ENCODE measurements at places on chromosomes 12 and 14. TPM values are rescaled to one million over a fixed set of nuclear protein-coding genes. Genes with fewer than 3 reads are reported as not detected.

DNA sequence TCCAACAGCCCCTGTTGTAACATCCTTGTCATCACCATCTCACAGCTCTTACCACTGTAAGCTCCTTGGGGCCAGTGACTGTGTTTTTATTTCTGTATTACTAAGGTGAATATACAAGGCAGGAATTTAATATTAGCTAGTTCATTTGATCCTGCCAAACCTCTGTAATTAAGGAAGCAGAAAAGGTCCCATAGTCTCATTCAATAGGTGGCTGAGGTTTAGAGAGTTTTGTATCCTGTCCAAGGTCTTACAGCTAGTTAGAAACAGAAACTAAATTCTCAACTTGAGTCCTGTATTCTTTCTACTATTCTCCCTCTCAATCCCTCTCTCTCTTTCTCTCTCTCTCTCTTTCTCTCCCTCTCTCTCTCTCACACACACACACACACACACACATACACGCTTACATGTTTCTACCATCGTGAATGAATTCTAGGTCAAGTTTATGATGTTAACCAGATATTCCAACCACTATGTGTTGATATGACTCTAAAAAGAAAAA, 543 bp upstream of the GLIPR1 start:
- DNase-seq: no peak
- H3K4me3 ChIP-seq: peak overlapping the region; percentile 49
- no peaks in the 10 kb centered on the region for H3K36me3 ChIP-seq
- peak overlapping the region; percentile 76 for H3K27ac ChIP-seq

DNA sequence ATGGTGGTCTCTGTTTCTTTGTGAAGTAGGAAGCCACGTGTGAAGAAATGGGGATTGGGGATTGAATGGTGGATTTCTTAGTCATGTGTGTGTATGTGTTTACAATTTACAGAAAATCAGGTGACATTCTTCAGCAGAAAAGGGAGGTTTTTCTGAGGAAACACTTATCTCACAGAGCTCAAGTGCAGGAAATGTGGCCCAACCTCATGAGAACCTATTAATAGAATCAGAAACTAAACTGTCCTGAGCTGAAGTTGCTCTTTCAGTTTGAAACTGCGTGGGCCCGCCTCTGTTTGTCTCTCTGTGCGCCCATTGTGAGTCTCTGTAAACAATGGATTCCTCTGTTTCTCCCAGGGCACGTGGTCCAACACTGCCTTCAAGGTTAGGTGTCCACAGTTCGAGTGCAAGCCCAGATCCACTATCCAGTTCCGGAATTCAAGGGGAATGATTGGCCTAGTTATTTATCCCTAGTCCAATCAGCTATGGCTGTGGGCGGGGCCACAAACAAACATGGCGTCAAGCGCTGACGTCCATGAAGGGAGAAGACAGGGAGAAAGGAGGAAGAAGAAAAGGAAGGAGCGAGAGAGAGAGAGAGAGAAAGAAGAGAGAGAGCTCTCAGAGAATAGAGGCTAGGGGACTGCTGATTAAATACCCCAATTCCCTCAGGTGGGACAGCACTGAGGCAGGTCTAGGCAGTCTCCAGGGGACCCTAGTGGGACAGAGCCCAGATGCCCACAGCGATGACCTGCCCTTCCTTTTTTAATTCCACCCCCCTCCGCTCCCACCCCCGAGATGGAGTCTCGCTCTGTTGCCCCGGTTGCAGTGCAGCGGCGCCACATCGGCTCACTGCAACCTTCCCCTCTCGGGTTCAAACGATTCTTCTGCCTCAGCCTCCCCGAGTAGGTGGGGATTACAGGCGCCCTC, 31.4 kb upstream of the C12orf76 start:
- peak; percentile 72 for DNase-seq
- H3K4me1 ChIP-seq: no peaks in the 10 kb centered on the region
- no peak overlapping the region for H3K4me3 ChIP-seq
- H3K27ac ChIP-seq: no peak overlapping the region

- peak overlapping the region; percentile 67 for H3K27ac ChIP-seq
- peaks cover 49% of the 10 kb centered on the region for H3K4me1 ChIP-seq
- DNase-seq: no peak
- H3K36me3 ChIP-seq: no peaks in the 10 kb centered on the region
- peak overlapping the region; percentile 65 for H3K4me3 ChIP-seq
Observed at GRCh38 chr14:85534458-85535293, 4.7 kb downstream of the FLRT2 start.

DNA sequence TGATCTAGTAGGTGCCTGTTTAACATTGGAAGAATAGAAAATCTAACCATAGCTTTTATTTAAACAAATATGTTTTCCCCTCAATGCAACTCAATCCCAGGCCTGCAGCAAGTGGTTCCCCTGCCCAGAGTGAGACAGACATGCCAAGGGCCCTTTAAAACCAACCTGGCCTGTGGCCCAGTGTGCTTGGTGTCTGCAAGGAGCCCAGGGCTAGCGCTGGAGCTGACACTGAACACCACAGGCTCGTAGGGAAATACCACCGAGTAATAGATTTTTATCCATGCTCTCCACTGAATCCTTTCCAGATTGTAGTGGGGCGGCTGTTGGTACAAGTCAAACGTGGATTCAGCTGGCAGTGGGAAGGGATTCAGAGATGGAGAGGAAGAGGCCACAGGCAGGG, 95.6 kb upstream of the NRXN3 start:
- no peaks in the 10 kb centered on the region for H3K36me3 ChIP-seq
- no peaks in the 10 kb centered on the region for H3K27me3 ChIP-seq
- no peaks in the 10 kb centered on the region for H3K4me1 ChIP-seq
- no peak overlapping the region for H3K27ac ChIP-seq
- DNase-seq: no peak
- H3K4me3 ChIP-seq: no peak overlapping the region

GRCh38 chr12:106897082-106897481, 58.6 kb upstream of the TMEM263 start:
- H3K4me1 ChIP-seq: no peaks in the 10 kb centered on the region
- DNase-seq: no peak
- no peak overlapping the region for H3K4me3 ChIP-seq

DNA sequence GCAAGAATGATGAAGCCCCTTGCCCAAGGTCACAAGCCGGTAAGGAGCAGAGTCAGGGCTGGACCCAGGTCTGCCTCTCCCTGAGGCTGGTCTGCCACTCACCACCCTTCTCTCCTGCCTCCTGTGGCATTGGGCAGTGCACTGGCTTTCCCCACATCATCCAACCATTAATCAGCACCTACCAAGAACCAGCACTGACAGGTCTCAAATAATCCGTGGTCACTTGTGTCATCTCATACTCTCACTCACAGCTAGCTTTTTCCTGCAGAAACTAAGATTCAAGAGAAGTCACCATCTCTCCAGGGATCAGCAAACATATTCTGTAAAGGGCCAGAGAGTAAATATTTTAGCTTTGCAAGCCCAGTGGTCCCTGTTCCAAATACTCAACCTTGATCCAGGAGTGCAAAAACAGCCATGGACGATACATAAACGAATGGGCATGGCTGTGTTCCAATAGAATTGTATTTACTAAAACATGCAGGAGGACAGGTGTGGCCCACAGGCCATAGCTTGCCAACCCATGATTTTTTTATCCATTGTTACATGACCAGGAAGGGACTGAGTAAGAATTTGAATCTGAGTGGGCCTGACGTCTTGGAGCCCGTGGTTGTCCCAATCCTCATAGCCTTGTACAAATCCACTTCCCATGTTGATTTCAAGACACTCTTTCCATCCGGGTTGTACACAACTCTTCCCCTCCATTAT, 374.2 kb downstream of the BCL11B start:
- H3K27me3 ChIP-seq: no peaks in the 10 kb centered on the region
- no peaks in the 10 kb centered on the region for H3K4me1 ChIP-seq
- H3K36me3 ChIP-seq: no peaks in the 10 kb centered on the region

DNA sequence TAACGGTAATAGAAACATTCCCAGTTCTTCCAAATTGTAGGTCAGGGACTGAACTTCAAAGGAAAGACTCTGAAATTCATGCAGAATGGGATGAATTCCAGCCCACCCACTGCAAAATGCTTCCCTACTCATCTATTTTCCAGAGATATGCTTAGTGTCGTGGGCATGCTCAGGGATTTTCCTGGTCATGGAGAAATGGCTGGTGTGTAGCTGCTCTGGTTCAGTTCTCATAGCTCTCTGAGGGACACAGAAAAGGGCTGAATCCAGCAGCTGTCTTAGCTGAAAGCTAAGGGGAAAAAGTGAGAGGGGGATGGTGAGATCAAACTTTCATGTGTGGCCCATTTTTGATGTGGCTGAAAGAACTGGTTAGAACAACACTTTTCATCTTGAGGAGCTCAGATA, 72.9 kb upstream of the KRAS start:
- no peak overlapping the region for H3K27ac ChIP-seq
- H3K36me3 ChIP-seq: no peaks in the 10 kb centered on the region
- H3K27me3 ChIP-seq: no peaks in the 10 kb centered on the region
- DNase-seq: no peak
- H3K4me3 ChIP-seq: no peak overlapping the region

DNA sequence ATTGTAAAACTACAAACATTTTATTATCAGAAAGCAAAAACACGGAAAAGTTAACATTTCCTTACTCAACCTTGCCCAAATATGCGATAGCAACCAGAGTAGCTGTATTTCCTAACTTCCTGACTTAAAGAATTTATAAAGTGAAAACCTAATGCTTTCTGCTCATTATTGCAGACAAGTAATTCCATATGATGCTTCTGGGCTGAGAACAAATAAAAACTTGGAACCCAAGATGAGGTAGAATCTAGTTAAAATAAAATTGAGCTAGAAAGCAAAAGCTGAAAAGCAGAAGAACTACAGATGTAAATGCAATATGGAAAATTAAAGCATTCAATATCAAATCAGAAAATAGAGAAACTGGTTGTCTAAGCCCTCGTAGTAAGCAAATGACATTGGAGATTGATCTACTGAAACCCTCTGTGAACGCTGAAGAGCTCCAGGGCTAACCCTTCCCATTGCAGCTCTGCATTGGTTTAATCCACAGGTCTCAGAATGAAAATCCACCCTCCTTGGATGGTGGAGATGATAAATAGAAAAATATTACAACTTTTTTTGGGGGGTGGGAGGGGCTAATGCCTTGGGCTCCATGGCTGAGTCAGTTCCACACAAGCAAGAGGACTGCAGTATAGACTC, 40.7 kb downstream of the CORO1C start:
- peak overlapping the region; percentile 95 for H3K27ac ChIP-seq
- no peaks in the 10 kb centered on the region for H3K36me3 ChIP-seq
- peak overlapping the region; percentile 23 for H3K4me3 ChIP-seq
- peaks cover 97% of the 10 kb centered on the region for H3K4me1 ChIP-seq

- no peak overlapping the region for H3K4me3 ChIP-seq
- DNase-seq: no peak
- no peaks in the 10 kb centered on the region for H3K36me3 ChIP-seq
- H3K27ac ChIP-seq: peak overlapping the region; percentile 6
Observed at GRCh38 chr12:75943730-75944096, 87.9 kb downstream of the PHLDA1 start.

DNA sequence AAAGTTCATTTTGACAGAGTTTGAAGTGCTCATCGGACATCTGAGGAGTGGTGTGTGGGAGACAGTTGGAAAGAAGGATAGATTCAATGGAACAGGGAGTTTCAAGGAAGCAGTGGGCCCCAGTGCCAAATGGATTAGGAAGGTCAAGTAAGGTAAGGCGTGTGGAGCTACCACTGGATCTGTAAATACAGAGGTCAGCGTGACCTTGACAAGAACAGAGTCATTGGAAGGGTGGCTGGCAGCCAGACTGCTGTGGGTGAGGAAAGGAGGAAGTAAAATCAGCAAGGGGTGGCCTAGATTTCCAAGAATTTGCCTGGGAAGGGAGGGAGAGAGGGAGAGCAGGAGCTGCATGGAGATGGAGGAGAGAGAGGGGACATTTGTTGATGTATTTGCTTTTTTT, 68.2 kb upstream of the IGF1 start:
- H3K4me3 ChIP-seq: no peak overlapping the region
- H3K27ac ChIP-seq: no peak overlapping the region
- no peaks in the 10 kb centered on the region for H3K4me1 ChIP-seq

GRCh38 chr14:89702073-89702875, 252.3 kb downstream of the EFCAB11 start:
- no peaks in the 10 kb centered on the region for H3K36me3 ChIP-seq
- peak overlapping the region; percentile 82 for H3K27ac ChIP-seq
- DNase-seq: peak; percentile 73
- H3K4me3 ChIP-seq: peak overlapping the region; percentile 55
- H3K27me3 ChIP-seq: no peaks in the 10 kb centered on the region

DNA sequence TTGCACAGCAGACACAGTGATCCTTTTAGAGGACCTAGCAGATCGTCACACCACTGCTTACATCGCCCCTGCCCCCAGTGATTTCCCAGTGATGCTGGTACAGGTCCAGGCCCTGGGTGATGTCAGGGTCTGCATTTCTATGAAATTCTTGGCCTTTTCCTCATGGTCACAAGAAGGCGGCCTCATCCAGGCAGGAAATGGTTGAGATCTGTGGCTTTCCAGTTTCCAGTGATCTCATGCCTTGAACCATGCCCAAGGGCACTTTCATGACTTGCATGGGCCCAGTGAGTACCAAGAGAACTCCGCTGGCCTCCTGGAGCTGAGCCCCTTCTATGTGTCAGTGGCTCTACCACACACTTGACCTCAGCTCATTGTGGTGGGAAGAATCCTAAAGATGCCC, 41.9 kb upstream of the BDKRB2 start:
- H3K36me3 ChIP-seq: no peaks in the 10 kb centered on the region
- DNase-seq: peak; percentile 11
- H3K27me3 ChIP-seq: no peaks in the 10 kb centered on the region
- no peak overlapping the region for H3K4me3 ChIP-seq
- no peak overlapping the region for H3K27ac ChIP-seq

DNA sequence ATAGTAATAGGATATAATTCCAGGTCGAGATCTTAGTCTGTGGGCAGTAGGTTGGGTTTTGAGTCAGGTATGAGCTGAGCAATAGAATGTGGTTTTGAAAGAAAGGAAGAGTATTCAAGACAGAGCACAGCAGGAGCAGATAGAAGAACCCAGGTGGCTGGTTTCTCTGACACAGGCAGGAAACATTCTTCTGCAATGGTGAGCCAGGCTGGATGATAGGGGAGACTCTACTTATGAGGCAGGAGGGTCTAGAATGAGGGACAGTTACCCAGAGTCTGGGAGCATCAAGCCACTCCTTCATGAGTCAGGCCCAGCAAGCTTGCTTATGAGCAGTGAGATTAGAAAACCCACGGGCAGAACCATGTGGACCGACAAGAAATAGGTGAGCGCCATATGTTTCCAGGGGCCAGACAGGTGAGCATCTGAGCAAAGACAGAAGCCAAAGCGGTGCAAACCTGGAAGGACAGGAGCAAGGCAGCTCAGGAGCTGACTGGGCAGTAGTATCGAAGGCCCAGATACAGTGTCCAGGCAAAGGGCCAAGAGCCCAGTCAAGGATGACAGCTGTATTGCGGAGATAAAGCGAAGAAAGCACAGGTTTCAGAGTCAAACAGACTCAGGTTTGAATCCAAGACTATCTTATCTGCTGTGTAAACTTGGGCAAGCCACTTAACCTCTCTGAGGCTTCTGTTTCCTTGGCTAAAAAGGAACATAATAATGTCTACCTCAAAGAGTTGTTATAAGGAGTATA, 22.5 kb upstream of the PCNX1 start:
- no peaks in the 10 kb centered on the region for H3K27me3 ChIP-seq
- H3K36me3 ChIP-seq: no peaks in the 10 kb centered on the region
- DNase-seq: no peak
- H3K4me3 ChIP-seq: no peak overlapping the region

GZMH gene
- not detected for polyA plus RNA-seq

ANKS1B gene
- 1.2 TPM for polyA plus RNA-seq

TCL1A gene
- polyA plus RNA-seq: not detected

FGF6 gene
- polyA plus RNA-seq: not detected

SIX6 gene
- not detected for polyA plus RNA-seq

PYGL gene
- 21.7 TPM for polyA plus RNA-seq

WSCD2 gene
- polyA plus RNA-seq: not detected

STAT2 gene
- 18.6 TPM for polyA plus RNA-seq

FGD6 gene
- polyA plus RNA-seq: 6.2 TPM

TAS2R42 gene
- not detected for polyA plus RNA-seq
